SHP77 (cell line): ENCODE measurements at places on chromosomes 5 and 9.

- DNase-seq = no peak
Measured at GRCh38 chr9:33131790-33132772, 35.1 kb downstream of the B4GALT1 start.

DNA sequence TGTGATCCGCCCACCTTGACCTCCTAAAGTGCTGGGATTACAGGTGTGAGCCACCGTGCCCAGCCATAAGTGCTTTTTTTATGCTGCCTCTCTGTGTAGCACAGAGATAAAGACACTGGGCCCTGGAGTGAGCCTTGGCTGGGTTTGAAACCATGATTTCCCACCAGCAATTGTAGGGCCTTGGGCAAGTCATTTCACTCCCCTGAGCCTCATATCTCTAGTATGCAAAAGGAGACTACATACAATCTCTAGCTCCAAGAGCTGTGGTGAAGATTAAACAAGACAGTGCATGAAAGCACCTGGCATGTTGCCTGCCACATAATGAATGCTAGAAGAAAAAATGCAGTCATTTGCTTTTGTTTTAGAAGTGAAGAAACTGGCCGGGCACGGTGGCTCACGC, 3.9 kb downstream of the FABP6 start:
- no peak for DNase-seq

- no peak for DNase-seq
Measured at GRCh38 chr9:134707031-134707680, 65.6 kb downstream of the COL5A1 start.

DNA sequence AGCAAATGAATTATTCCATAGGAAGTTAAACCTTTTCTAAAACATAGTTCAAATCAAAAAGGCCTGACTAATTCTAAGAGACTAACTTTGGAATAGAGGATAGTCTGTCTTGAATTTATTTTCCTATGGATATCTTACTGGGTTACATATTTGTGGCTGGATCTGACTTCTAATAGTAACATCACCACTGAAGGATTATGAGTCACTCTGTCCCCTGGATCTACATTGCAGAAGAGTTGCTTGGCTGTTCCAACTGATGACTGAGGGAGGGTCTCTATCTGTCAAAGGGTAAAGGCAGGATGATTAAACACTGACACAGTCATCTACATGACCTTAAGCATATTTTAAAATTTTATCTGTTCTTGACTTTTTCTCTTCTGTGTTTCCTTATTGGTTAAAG, 119.6 kb upstream of the FST start:
- no peak for DNase-seq

DNA sequence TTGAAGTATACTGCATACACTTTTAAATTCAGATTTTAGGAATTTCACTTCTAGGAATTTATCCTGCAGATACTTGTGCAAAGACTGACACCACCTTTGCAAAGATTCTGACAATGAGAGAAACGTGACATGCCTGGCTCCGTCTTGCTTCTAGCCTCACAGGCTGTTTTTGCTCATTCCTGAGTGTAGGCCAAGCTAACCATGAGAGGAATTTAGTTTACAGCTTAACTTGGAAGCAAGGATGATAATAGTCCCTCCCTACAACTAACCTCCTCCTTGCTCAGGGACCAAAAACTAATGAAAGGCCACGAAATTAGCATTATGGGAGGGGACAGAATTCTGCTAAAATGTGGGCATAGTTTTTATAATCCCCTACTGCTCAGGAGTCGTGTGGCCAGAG, 31.1 kb downstream of the C5orf22 start:
- no peak for DNase-seq

- no peak for DNase-seq
Measured at GRCh38 chr9:81777482-81777881, 88.1 kb upstream of the TLE1 start.

- DNase-seq = no peak
Measured at GRCh38 chr5:173963867-173964441, 25.0 kb upstream of the C5orf47 start.

- DNase-seq = no peak
Measured at GRCh38 chr5:57601996-57602395, 119.4 kb upstream of the ACTBL2 start.

DNA sequence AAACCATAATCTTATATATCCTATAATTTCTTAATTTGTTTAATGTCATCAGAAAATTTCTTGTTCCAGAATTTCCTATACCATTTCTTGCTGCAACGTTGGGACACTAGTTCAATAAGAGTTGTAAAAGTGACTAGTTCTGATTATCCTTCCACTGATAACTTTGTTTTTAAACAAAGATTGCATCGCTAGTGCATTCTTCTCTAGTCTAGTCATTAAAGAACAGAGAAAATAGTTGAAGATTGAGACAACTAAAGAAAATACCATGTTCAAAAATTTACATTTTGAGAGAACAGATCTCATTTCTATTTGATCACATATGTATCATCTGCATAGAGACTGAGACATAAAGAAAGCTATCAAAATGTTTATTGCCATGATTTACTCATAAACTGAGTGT, 1888.2 kb downstream of the EFNA5 start:
- no peak for DNase-seq

DNA sequence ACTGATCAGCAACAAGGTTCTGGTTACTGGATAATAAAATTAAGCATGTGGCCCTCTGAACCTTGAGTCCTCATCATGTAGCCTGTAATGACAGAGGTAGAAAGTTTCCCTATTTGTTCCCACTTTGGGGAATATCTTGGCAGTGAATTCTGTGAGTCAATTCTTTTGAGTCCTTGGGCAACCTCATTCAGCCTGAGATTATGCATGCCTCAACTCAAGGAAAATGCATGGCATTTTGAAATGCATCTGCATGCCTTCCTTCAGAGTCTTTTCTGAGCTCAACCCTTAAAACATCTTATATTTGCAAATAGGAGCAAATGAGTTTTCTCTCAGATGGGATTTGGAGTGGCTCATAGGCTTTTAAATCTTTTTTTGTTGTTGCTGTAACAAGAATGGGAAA, 218.1 kb upstream of the CD180 start:
- no peak for DNase-seq

- no peak for DNase-seq
Measured at GRCh38 chr5:148259288-148259687, 9.3 kb upstream of the SPINK13 start.

DNA sequence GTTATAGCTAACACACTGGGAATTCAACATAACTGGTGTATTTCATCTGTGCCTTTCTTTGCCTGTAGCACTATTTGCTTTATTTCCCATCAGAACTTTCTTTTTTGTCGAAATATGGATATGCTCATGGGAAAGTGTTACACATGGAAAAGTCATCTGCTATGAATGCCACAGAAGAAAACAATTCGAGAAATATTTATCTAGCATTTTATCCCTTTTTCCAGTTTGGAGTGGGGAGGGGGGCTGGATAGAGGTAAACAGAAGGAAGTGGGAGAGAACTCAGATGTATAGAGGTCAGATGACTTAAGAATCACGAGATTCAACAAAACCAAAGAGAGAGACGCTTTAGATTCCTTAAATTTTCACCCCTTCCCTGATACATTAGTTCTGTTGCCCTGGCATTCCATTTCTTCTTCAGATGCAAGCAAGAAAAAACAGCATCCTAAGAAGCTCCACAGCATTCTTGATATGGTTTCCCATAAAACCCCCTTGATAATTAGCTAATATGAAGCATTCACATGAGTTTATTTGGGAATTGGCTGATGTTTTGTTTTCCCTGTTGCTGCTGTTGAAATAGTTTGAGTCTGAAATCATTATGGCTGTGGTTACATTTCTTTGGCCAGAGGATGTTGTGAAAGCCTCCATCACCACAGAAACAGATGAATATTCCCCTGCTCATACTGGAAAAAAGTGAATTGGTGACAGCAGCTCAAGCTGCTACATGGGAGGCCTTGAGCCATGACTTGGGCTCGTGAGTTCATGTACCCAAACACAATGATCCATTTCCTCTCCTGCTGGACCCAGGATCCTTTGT, 335.8 kb upstream of the DAB2 start:
- DNase-seq = no peak

DNA sequence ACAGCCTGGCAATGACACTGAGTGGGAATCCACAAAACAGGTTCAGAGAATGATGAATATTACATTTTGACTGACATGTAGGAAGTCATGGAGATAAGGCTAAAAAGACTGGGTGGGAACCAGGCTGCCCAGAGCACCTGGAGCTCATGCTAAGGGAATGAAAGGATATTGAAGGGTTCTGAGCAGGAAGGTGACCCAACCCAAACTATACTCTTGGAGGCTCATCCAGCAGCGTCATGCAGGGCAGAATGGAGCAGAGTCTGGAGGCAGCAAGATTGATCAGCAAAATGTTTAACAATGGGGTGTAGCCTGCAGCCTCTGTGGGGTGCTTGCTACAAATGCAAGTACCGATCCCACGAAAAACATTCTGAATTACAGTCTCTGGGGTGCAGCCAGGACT, 120.2 kb downstream of the PSD2 start:
- DNase-seq = no peak

DNA sequence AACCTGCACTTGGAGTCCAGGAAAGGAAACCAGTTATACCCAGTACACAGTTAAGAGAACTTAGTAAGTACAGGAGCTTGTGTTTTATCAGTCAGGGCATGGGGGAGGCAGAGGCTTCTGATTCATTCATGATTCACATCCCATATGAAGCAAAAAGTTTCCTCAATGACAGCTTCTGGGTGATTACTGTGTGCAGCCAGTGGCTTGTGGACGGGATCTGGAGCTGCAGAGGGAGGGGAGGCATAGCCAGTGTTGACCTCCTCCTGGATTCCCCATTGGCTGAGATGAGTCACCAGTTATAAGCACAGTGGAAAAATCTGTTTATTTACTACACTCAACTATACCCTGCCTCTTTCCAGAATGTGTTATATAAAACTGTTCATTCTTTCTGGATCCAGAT, 17.7 kb downstream of the IL31RA start:
- no peak for DNase-seq

DNA sequence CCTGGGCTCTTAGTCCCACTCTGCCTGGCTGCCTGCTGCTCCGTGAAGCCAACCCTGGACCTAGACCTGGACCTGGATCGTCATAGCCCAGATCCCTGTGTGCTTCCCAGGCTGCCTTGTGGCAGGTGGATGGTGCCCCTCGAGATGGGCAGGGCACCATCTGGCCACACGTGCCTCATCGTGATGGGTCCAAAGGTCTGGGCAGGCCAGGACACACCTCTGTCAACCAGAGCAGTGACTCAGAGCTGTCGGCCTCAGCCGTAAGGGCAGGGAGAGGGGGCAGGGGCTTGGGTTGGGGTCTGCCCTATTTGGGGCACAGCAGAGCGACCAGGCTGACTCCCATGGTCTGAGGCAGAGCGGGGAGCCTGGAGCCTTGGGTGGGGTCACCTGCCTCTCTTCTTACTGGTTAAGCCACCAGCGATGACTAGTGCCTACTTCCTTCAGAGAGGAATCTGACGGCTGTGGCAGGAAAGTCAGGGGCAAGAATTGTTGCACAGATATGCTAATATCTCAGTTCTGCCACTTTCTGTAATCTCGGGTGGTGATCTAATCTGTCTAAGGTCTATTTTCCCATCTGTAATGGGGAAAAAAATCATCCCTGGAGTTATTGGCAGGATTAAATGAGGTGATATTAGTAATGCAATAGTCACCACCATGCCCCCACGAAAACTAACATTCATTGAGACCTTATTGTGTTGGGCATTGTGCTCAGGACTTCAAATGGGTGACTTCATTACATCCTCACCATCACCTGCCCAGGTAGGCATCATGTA, 3.2 kb upstream of the CDHR2 start:
- DNase-seq = no peak

- DNase-seq = no peak
Measured at GRCh38 chr9:110088099-110088498, 119.9 kb downstream of the C9orf152 start.

GRCh38 chr9:77830618-77831285, 182.6 kb upstream of the GNA14 start:
- DNase-seq = no peak

- DNase-seq = no peak
Measured at GRCh38 chr9:85702726-85703289, 38.9 kb downstream of the AGTPBP1 start.

DNA sequence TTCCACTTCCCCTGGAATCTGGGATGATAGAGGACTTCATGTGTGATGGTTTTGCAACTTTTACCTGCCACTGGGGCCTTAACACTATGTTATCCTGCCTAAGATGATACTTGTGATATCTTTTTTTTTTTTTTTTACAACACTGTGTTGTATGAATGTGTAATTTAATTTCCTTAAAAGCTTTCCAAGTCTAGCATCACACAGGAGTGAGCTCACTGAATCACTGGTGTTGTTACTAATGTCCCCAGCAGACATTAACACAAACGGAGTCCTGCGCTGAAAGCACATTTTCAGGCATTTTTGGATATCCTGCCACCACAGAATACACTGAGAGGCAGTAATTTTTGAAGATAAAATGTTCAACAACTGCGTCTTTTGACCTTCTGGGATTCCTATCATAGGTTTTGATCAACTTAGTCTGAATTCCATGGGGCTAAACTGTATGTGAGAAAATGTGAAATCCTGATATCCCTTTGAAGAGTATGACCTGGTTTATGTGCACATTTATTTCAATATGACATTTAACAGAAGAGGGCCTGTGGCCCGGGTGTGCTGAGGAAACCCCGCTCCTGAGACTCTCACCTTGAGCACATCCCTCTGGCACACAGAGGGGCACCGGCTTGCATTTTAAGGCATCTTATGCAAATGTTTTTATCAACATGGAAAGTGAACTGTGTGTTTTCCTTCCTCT, 118.0 kb downstream of the FSTL4 start:
- DNase-seq = no peak

- DNase-seq = no peak
Measured at GRCh38 chr9:127411122-127411521, 13.1 kb upstream of the ZNF79 start.

GRCh38 chr9:36891341-36891811, 142.7 kb downstream of the PAX5 start:
- no peak for DNase-seq

DNA sequence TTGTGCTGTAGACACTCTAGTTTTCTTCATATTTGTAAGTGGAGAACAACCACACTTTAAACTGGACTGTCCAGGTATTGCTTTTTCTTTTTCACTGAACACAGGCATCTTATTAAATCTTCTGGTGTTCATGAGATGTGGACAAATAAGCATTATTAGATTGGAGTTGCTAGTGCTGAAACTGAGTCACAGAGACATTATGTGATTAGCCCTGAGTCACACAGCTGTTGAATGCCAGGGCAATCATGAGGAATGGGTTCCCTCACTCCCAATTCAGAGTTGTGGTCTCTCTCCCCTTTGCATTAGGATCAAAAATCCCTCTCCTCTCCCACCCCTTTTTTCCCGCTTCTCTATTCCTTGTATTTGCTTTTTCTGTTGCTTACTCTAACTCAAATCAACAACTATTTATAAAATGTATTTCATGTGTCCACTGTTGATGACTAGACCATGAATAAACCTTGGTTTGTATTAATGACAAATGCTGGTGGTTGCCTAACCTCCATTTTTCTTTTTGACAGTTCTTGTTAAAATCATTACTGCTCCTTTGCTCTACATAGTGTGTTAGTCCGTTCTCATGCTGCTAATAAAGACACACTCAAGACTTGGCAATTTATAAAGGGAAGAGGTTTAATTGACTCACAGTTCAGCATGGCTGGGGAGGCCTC, 738.2 kb downstream of the BRINP1 start:
- DNase-seq = no peak

- no peak for DNase-seq
Measured at GRCh38 chr9:26439061-26439624, 453.5 kb downstream of the CAAP1 start.
